Fibroblast of gingiva (primary cell): ENCODE measurements at places on chromosomes 5 and 9.

- DNase-seq = no peak
These were observed 86.9 kb downstream of the CYFIP2 start for GRCh38 chr5:157352756-157353340.

DNA sequence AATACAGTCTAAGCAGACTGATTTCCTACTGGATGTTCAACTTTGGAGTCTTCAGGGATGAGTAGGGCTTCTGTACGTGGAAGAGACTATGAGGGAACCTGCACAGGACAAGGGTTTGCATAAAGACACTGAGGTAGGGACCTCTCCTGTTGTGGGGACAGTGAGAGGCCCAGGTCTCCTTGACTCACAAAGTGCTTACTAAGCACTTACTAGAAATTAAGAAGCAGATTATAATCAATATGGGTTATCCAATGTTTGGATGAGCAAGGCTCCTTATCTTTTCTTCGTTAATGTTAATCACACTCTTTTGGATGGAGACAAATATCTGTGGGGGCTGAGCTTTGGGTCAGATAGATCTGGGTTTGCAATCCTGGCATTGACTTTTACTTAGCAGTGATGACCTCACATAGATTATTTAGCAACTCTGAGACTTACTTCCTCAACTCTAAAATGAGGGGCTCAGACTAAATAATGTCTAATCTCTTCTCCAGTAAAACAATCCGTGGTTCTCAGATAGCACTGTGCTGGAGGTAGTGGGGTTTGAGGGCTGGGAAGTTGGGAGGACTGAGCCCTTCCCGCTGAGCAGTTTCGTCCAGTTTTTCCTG, 45.9 kb downstream of the PDCD1LG2 start:
- DNase-seq = no peak

DNA sequence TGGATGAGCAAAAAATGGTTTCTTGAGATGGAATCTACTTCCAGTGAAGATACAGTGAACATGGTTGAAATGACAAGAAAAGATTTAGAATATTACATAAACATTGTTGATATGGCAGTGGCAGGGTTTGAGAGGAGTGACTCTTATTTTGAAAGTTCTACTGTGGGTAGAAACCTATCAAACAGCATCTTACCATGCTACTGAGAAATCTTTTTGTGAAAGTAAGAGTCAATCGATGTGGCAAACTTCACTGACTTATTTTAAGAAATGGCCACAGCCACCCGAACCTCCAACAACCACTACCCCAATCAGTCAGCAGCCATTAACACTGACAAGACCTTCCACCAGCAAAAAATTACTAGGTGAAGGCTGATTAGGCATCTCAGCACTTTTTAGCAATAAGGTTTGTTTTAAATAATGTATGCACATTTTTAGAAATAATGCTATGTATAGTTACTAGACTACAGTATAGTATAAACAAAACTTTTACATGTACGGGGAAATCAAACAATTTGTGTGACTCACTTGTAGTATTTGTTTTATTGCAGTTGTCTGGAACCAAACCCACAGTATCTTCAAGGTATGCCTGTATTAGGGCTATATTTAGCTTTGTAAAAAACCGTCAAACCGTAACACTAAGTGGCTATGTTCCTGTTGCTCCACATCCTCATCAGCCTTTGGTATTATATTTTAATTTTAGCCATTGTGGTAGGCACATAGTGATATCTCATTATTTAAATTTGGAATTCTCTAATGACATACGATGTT, 30.6 kb upstream of the ADAMTS6 start:
- no peak for DNase-seq

DNA sequence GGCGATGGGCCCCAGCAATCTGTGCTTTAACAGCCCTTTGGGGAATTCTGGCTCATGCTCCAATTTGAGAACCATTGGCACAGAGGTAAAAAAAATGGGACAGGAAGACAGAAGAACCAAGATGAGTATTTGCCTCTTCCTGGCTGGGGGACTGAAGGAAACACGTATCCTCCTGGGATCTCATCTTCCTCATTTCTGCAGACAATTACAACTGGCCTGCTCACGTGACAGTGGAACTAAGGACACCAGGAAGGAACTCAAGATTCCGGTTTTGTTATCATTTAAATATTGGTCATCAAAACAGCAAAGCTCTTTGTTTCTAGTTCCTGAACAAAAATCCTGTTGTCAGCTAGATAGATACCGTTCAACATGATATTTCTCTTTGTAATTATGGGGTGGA, 216.0 kb upstream of the DAP start:
- no peak for DNase-seq
